MCF 10A (cell line): ENCODE measurements at places on chromosomes 6 and 20. TPM values are rescaled to one million over a fixed set of nuclear protein-coding genes. Genes with fewer than 3 reads are reported as not detected.

MRPL18 gene
- 108 and 120 TPM in 2 replicates for total RNA-seq

TBXT gene
- not detected in 2 replicates for total RNA-seq

GRM1 gene
- not detected in 2 replicates for total RNA-seq

ADGRF5 gene
- total RNA-seq, result not detected in 2 replicates

SNAP91 gene
- not detected in 2 replicates for total RNA-seq
